ENCODE measurements at places on chromosomes 16 and 17.
A peak's percentile ranks its signal among the peaks of the same experiment; 100 is the strongest.

DNA sequence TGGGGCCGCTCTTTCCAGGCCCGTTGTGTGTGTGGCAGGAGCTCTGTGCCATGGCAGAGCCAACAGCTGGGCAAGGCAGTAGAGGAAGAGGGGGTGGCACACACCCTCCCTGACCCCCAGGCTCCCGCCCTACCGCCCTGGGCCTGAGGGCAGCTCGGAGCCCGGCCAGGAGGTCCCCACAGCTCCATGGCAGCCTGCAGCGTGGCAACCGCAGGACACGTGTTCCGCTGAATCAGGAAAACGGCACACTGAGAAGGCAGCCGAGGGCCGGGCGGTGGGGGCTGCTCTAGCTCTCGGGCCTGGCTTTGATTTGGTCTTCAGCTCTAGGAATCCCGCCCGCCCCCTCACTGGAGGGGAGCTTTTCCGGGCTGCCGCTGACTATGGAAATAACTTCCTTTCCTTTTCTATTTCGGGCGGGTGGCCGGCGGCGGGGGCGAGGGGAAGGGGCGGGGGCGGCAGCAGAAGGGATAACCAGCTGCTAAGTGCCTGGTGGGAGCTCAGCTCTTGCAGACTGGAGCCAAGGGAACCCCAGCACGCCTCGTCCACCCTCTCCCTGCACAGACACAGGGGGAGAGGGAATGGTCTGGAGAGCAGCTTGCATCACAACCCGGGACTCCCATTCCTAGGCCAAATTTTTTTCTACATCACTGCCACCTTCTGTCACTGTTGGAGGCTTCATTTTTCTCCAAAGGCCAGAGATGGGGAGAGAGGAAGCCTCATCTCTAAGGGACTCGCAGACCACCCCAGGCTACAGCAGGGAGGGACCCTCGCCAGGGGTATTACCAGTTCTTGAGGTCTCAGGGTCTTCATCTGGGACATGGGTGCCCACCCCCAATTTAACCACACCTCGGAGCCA lies 24.8 kb upstream of the MRPS23 start:
- DNase-seq = no peak

DNA sequence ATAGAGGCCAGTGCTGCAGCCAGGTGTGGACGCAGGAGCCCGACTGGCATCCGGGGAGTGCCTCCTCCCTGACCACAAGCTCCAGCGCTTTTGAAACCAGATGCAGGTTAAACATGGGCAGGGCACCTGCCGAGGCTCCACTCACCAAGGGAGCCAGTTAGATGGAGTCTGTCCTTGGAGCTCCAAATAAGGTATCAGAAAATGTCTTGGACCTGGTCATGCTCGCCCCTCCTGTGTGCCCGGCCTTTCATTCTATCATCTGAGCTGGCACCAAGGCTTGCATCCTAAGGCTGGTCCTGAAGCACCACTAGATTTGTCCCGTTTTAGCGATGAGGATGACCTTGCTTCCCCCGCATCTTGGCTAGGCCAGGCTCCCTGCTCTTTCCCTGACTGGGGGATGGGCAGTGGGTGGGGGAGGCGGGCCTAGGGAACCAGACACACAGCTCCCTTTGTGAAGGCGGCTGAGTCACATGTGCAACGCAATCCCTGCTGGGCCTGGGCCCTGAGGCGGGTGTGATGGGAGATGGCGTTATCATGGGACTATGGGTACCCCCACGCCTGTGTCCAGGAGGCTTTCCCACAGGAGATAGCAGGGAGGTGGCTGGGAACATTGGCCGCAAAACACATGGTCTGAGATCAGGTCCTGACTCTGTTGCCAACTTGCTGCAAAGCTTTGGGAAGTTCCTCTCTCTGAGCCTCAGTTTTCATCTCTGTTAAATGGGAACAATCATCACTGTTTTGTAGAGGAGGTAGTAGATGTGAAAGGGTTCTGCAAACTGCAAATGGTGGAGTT lies 5.0 kb upstream of the ADGRG1 start:
- no peak for DNase-seq

GRCh38 chr17:35537601-35538141 lies at the start of gene SLFN12L:
Gene SLFN12L (minus strand): TSS chr17:35537678. CDS start chr17:35522364, 15,314 bp downstream.
- no peak for DNase-seq

DNA sequence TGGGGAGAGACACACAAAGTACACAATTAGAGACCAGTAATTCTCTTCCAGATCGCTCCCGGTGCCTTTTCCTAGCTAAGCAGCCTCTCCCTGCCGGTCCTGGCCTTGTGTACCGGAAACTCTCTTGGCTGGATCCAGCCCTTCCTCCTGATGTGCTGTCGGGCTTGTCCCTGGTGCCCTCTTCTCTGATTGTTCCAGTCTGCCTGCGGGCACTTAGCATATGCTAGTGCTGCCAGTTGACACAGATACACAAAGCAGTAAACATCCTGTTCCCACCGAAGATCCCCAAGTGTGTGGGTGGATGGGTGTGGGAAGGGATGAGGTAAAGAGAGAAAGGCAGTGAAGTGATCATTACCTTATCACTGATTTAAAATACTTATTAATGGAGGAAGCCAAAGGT lies 9.7 kb downstream of the HS3ST3B1 start:
- DNase-seq = no peak

DNA sequence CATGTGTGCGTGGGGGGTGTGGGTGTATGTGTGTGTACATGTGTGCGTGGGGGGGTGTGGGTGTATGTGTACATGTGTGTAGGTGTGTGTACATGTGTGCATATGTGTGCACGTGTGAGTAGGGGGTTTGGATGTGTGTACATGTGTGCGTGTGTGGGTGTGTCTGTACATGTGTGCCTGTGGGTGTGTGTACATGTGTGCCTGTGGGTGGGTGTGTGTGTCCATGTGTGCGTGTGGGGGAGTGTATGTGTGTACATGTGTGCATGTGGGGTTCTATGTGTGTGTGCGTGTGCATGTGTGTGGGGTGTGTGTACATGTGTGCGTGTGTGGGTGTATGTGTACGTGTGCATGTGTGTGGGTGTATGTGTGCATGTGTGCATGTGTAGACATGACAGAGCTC lies 129.1 kb downstream of the C16orf95 start:
- no peak for DNase-seq

- no peak for DNase-seq
Measured at GRCh38 chr16:18958621-18959029, 25.1 kb upstream of the TMC7 start.

DNA sequence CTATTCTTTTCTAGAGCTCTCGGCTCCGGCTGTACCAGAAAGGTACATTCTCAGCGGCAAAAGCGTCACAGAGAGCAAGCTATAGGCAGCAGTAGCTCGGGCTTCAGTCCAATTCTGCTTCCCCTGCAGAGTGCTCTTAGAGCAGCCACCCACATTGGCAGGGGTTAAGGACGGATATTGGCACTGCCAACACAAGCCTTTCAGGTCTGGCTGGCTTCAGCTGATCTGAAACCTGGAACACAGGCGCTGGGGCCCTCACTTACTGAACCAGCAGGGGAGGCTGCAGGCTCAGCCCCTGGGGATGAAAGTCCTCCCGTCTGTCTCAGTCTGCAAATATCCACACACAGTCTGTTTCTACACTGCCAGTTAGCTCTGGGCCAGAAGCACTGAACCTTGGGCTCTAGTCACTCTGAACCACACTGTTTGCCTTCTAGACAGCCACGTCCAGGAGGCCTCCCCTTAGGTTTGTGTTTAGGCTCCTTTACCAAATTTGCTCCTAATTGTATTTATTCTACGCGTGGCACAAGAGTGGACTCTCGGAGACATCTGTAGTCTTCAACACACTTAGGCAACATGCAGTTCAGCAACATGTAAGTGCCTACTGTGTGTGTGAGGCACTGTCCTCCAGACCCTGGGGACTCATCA lies 40.1 kb downstream of the HIC1 start:
- peak; percentile 60 for DNase-seq

DNA sequence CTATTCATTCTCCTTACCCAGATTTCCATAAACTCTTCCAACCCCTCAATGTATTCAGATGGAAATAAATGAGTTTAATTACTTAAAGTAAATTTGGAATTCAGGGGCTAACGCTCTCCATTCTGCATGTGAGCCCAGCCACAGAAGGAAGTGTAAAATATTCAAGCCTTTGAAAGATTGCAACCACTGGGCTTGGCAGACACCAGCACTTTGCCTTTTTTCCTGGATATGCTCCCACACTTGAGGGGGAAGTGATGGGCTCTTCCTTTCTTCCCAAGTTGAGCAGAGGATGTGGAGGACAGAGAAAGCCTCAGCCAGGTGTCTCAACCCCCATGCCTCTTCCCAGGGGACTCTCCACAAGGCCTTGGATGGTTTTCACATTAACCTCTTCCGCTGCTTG lies 825.1 kb upstream of the EEF2KMT start:
- no peak for DNase-seq

- DNase-seq = no peak
Measured at GRCh38 chr16:89010210-89010925, 33.4 kb upstream of the CBFA2T3 start.

DNA sequence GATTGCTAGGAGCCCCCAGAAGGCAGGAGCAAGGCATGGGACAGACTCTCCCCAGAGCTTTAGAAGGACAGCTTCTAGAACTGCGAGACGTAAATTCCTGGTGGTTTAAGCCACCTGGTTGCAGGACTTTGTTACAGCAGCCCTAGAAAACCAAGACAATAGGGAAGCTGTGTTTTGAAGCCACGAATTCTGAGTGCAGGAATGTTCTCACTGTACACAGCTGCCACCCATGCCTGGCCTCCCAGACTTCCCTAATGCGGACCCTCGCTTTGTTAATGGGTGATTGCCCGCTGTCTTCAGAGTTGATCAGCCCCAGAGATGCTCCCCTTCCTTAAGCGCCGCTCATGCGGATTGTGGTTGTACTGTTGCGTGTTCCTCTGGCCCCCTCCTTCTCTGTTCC lies 177.1 kb downstream of the MSI2 start:
- DNase-seq = no peak

DNA sequence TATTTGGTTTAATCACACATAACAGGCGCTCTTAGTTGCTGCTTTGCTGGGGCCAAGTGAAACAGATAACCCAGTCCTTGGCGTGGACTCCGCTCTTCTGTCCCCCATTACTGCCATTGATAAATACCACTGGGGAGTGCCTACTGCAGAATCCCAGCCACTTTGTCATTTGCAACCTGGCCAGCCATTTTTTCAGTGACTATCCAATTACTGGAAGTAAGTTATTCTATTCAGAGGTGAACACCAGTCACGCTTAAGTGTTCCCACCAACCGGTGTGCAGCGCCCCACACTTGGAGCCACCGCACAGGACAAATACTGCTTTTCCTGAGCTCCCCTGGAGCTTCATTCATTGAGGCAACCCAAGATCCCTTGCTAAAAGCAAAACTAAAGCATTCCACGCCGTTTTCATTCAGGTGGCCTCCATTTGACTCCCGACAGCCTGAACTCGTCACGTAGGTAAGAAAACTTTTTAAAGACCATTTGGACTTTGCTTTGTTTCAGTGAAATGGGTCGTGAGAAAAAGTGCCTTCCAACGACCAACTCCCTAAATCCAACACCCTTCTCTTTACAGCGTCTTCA lies 1.8 kb downstream of the USP7 start:
- no peak for DNase-seq

DNA sequence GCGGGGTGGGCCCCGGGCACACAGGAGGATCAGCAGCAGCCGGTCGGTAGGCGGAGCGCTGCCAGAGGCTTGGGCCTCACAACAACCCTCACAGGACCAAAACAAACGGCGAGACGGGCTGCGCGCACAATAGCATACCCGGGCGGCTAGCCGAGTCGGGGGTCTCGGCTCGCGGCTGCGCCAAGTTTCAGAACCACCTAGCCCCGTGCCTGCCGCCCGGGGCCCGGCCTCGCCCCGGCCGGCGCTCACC lies 732 bp downstream of the ULK2 start:
- DNase-seq = peak; percentile 46

- DNase-seq = no peak
Measured at GRCh38 chr17:9110501-9110900, 89.2 kb downstream of the NTN1 start.

GRCh38 chr16:18959031-18959505 lies 24.7 kb upstream of the TMC7 start:
- DNase-seq = no peak

DNA sequence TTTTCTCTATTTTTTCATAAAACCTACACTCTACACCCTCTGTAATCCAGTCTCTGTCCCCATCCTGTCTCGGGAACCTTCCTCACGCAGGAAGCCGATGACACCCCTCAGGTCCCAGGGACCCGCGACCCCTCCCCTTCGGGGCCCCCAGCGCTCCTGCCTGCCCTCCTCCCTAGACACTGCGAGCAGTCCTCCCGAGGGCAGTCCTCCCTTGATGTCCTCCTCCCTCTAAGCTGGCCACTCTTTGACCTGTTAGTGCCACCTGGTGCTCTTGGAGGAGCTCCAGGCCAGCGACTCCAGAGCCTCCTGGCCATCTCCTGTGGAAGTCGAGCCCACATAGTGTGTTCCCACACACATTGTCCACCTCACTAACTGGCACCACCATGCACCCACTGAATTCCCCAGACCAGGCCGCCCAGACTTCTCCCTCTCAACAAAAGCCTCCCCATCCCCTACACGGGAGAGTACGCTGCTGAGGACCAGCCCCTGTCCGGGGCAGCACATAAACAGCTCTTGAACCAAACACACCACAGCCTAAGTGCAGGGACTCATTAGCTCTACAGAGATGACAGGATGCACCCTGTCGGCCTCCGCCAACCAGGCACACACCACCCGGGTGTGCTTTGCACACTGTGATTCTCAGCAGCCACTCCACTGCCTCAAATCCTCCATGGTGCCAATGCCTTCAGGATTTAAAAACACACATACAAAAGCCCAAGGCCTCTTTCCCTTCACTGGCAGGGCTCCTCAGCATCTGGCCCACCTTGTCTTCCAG lies 9.3 kb downstream of the OSBPL7 start:
- no peak for DNase-seq

DNA sequence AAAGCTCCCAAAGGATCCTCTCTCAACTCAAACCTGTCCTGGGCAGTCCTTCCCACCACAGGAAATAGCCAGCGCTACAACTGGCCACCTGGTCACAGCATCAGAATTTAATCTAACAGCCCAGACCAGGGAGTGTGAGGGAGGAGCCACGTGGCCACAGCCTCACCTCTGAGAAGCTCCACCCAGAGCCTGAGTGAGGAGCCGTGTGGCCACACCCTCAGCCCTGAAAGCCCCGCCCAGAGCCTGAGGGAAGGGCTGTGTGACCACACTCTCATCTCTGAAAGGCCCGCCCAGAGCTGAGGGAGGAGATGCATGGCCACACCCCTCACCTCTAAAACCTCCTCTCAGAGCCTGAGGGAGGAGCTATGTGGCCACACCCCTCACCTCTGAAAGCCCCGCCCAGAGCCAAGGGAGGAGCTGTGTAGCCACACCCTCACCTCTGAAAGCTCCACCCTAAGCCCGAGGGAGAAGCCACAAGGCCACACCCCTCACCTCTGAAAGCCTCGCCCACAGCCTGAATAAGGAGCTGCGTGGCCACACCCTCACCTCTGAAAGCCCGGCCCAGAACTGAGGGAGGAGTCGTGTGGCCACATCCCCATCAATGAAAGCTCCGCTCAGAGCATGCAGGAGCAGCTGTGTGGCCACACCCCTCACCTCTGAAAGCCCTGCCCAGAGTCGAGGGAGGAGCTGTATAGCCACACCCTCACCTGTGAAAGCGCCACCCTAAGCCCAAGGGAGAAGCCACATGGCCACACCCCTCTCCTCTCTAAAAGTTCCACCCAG lies 28.6 kb downstream of the SLC38A8 start:
- peak; percentile 42 for DNase-seq

Measured in NCI-H2081 (cell line).